AML-193 (cell line): ENCODE measurements at places on chromosomes 1 and 21.

DNA sequence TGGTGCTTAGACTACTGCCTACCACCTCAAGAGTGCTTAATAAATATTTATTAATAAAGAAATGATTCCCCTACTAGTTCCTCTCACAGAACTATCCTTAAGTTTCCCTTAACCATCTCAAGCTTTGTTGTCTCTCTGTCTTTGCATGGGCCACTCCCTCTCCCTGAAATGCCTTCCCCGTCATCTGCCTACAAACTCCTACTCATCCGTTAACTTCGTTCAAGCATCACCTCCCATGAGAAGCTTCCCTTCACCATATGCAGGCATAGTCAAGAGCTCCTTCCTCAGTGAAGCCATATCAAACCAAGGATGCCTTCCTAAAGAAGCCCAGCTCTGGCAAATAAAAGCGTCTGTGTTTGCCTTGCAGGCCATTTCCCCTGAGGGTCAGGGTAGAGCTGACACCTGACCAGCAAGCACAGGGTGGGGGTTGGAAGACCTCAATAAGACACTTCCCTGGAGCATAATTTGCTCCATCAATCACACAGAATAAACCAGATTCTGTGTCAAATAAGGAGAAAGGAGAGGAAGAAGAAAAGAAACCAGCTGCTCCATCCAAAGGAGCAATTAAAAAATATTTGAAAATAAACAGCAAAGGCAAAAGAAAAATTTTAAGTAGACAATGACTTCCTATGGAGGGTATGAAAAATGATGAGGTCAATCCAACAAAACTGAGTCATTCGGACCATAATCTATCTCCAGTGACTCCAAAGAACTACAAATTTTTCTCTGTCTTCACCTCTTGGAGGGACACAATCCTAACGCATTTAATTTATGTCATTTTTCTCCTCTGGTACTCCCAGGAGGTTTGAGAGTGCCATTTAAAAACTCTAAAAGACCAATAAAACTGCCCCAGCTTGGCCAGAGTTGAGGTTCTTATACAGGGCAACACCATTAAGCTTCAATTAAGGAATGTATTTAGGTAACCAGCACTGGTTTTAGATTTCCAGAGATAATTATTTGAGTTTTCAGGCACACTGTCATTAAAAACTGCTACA, 303.6 kb downstream of the KCNH1 start:
- no peak for DNase-seq

GRCh38 chr1:106637566-106637965, 418.9 kb upstream of the PRMT6 start:
- no peak for DNase-seq

DNA sequence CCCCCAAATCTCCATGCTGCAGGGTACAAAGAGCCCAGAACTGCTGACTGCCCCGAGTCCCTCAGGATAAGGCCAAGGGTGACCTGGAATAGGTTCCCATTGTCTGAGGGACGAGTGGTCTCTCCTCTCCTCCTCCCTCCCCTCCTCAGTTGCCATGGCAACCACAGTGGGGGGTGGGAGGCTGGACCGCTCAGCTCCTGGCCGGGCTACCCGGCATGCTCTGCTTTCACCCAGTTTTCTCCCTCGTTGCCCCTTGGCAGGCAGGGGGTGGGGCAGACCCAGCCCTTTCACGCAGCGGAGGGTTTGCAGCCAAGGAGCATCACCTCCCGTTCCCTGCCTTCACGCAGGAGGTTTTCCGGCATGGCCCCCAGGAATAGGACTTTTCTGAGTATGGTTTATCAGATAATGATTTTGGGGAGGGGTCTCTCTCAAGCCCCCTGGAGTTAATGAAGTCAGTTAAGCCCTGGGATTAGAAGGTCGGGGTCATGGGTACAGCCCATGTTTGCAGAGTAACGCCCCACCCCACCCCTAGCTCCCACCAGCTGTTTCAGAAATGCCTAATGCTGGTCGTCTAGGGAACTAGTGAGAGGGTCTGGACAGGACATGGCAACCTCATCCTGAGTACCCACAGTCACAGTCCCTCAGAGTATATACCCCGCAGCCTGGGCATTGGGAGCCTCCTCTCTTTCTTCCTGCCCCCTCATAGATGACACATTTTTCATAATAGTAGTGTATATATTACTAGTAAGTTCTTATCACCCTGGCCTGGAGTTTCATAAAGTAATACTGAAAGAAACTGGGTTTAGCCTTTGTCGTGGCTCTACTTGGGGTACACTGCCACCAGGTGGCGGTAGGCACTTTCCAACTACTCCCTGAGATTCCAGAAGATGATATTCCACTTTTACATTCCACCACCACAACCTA, 20.7 kb downstream of the C1QB start:
- DNase-seq = peak; percentile 3

DNA sequence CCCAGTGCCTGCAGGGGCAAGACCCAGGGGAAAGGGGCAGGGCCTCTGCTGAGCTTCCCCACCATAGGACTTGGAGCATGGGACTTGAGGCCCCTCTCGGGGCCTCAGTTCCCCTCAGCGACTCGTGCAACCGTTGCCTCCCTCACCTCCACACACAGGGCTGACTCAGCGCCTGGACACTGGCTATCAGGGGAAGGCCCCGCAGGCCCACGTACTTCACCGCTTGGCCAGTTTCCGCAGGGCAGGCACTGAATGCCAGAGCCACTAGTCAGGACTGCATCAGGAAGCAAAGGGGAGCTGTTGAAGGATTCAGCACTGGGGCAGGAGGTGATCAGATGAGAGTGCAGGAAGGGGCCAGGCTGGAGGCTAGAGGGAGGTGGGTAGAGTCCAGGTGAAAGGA, 15.5 kb upstream of the FAM131C start:
- no peak for DNase-seq

DNA sequence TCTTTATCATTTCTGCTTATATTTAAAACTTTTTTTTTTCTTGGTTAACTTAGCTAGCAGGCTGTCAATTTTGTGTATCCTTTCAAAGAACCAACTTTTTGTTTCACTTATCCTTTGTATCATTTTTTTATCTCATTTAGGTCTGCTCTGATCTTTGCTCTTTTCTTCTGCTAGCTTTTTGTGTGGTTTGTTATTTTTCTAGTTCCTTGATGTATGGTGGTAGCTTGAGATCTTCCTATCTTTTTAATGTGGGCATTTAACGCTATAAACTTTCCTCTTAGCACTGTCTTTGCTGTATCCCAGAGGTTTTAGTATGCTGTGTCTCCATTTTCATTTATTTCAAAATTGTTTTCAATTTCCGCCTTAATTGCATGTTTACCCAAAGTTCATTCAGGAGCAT, 36.5 kb downstream of the FOXJ3 start:
- DNase-seq = no peak

DNA sequence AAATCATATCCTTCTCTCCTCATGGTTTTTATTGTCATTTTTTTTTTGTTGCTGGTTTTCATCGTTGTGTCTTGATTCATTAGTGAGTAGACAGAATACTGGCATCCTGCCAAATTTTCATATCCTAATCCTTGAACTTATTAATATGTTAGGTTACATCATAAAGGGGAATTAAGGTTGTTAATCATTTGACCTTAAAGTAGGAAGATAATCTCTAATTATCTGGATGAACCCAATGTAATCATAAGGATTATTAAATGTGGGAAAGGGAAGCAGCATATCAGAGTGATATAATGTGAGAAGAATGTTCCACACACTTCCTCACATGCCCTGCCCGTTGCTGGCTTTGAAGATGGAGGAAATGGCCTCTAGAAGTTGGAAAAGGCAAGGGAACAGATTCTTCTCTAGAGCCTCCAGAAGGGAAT, 299.7 kb downstream of the HMCN1 start:
- DNase-seq = no peak

GRCh38 chr1:48870596-48870995, 93.9 kb upstream of the BEND5 start:
- DNase-seq = peak; percentile 18

DNA sequence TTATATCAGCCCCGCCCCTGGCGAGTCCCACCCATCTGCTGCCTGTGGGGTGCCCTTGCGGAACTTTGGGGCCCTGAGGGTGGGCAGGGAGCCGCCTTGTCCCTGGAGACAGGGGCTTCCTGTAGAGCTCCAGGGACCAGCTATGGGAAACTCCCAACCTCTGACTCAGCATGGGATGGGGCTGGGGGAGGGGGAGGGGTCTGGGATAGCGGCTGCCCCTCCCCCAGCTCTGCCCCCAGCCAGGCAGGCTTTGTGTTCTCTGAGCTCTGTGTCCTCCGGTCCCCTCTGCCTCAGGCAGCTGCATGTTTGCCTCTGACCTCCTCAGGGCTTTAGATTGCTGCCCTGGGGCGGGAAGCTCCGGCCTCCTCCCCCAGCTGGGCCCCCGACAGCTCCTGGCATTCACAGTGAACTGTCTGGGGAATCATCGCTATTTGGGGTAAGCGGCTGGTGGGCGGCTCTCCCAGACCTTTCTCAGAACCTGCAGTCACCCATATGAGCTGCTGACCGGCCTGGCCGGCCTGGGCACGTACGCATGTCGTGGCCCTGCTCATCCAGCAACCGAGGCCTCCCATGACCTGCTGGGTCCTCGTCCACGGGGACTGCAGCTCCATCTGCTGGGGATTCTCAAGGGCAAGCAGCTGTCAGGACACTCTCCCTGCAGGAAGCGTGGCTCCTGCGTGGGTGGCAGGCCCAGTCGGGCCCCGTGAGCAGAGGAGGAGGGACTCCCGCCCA, 17.1 kb downstream of the ARHGEF16 start:
- no peak for DNase-seq

DNA sequence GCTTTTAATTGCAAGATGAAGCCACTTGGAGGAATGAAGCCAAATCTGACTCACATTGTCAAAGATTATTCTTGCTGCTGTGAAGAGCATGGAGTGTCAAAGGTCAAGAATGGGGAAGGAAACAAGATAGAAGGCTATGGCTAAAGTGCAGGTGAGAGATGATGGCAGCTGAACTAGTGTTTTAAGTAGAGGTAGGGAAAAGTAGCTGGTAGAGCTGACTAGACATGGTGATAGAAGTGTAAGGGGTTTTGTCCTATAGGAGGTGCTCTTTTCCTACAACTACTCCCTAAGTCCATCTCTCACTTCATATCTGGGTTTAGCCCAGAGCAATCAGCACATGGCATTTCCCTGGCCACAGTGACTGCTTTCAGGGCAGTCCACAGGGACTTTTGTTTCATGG, 11.8 kb downstream of the UBE2T start:
- no peak for DNase-seq

DNA sequence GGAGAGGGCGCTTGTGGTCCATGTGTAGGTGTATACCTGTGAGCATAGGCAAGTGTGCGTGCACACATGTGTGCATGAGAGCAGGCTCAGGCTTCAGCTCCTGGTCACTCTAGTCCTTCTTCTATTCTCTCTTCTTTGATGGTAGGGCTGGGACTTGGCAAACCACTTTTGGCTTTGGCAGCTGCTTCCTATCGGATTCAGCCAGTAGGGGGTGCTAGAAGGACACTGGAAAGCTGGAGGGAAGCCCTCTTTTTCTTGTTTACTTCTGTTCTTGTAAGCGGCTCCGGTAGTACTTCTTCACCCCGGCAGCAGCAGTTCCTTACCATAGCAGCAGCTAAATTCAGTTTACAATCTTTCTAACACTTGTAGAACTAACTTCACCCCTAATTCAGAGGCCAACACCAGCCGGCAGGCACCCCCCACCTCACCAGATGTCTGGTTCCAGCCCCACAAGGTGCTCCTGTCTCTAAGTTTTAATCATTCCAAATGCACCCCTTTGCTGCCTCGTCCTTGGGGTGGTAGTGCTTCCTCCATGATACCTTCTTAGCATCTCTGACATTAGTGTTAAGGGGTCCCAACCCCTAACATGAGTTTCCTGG, 25.1 kb downstream of the NENF start:
- peak; percentile 27 for DNase-seq

GRCh38 chr1:28860332-28861073, 48.5 kb downstream of the OPRD1 start:
- DNase-seq = no peak
